ENCODE measurements at places on chromosomes 4 and X.

GRCh38 chr4:87391576-87392054 lies 627 bp upstream of the HSD17B11 start:
- DNase-seq = peak; percentile 7

- no peak for DNase-seq
These were observed 4.1 kb upstream of the SOX3 start for GRCh38 chrX:140508958-140509357.

DNA sequence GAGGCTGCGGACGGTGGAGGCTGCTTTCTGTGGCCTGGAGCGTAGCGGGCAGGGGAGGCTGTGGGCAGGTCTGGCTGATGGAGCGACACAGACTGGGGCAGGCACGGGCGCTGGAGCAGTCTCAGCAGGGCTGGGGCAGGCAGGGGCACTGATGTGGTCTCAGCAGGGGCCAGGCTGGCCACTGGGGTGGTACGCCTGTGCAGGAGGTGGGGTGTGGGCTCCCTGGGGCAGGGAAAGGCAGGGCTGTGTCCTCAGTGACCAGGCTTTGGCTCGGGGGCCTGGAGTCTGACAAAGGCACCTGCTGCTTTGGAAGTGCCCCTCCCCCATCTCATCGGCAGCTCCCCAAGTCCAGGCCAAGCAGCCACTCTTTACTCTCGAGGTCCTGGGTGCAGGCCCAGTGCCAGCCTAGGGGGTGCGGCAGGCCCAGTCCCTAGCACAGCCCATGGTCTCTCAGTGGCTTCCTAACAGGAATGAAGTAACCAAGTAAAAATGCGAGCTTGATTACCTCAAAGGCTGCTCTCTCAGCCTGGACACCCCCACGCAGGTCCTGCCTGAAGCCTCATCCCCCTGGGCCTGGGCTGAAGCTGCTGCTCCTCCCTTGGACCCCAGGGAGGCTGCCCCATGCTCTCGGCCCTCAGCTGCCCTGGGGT lies 55.5 kb downstream of the ADRA2C start:
- no peak for DNase-seq

DNA sequence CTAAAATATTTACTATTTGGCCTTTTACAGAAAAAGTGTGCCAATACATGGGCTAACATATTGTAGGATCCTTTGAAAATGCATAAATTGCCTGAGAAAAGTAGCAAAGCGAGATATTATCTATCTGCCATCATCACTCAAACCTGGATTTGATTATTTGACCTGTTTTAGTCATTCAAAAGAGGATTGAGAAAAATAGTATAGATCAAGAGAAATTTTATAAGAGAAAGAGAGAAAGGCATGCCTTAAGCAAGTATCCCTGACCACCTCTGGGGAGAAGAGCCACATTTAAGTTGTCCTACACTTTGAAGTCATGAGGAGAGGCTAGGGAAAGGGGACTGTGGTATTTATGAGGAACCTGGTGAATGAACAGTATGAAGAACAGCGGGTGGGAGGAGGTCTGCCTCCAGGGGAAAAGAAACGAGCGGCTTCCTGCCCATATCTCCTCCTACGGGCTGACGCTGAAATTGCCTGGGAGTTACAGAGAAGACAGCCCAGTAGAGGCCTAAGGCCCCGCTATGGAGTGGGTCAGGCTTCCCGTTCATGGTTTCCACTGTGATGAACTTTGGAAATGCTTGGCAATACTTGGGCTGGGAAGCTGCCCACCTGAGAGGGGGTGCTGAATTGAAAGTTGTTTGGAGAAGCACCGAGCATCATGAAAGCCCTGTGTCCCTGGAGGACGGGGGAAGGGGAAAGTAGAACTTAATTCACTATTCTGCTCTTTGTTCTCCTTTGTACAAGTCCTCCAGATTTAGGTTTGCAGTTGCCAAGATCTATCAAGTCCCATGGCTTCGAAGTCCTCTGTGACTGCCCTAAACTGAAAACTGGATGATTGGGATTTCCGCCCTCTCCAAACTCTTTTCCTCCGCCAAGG lies 106.9 kb upstream of the ACSL4 start:
- DNase-seq = no peak

- DNase-seq = no peak
These were observed 68.9 kb downstream of the HTRA3 start for GRCh38 chr4:8338351-8338961.

DNA sequence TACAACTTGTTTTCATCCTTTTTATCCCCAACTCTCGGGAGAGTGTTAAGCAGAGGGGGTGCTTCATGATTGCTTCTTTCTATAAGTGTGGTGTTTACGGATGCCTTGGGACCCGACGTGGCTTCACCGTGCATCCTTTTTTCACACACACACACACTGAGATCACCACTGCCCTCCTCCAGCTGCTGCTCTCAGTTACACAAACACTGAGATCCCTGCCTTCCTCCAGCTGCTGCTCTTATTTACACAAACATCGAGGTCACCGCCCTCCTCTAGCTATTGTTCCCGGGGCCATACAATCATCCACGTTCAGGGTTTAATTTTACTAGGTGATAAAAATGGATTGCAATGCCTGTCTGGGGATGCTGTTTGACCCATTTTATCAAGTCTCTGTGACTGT lies 155.4 kb upstream of the FAM9B start:
- DNase-seq = no peak

DNA sequence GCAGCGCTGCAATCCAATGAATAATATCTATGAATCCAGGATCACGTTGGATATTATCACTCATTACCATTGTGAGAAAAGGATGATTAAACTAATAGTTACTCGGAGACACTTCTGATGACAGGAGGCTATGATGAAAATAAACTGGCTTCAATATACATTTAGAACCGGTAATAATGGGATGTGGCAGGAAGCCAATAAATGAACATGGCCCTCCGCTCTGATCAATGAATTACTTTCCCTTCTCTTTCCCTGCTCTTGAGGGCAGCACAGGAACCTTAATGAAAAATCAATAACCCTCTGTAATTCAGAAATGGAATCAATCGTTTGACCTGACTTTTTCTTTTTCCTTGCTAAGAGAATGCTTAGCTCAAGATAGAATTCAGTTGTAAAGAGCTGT lies 103.9 kb upstream of the PAQR3 start:
- no peak for DNase-seq

- DNase-seq = no peak
These were observed 65.8 kb downstream of the RGS12 start for GRCh38 chr4:3358656-3359055.

- no peak for DNase-seq
These were observed 63.5 kb upstream of the WDR17 start for GRCh38 chr4:176002007-176002613.

- no peak for DNase-seq
These were observed 536.8 kb upstream of the MAGEB18 start for GRCh38 chrX:25601323-25601722.

- no peak for DNase-seq
These were observed 162.1 kb downstream of the INPP4B start for GRCh38 chr4:142683997-142684396.

DNA sequence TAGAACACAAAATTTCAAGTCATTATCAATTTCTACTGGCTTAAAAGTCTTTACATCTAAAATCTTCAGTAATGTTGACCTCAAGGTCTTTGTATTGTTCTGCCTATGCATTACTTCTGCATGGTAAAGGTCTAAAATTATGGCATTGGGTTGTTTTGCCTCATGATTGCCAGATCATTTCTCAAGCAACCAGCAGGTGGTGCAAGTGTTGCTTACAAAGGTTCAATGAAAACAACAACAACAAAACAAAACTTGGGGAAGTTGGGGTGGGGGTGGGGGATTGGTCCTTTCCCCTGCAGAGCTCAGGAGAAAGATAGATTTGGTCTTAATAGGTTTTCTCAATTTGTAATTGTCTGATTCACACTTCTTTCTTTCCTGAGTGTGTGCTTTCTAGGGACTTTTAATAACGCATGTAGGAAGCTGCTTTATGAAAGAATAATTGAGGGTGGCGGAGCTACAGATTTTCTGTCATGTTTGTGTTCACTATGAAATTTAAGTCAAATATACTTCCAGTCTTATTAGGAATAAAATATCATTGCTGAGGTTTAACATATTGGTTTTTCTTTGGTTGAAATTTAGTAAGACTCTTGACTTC lies 145.1 kb downstream of the COL4A5 start:
- no peak for DNase-seq

GRCh38 chr4:68187145-68187544 lies 57.5 kb upstream of the TMPRSS11F start:
- DNase-seq = no peak

- DNase-seq = no peak
These were observed 225.2 kb upstream of the ZFP42 start for GRCh38 chr4:187770345-187770744.

DNA sequence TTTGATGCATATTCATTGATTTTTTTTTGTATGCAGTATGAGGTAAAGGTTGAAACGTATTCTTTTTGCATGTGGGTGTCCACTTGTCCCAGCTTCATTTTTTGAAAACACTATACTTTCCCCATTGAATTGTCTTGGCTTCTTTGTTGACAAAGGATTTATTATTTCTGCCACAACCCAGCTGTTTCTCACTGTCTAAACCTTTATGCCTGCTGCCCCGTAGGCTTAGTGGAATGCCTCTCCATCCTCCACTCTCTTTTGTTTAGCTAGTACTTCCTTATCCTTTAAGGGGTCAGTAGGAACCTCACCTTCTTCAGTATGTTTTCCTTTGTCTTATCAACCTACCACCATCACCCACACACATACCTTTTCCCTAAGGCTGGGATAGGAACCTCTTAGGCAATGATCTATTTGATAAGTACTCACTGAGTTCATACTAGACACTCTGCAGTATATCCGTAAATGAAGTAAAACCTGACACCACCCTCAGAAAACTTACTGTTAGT lies 8.5 kb downstream of the FMR1 start:
- no peak for DNase-seq
